Cardiac atrium fibroblast (primary cell): ENCODE measurements at places on chromosomes 1 and 21. TPM values are rescaled to one million over a fixed set of nuclear protein-coding genes. Genes with fewer than 3 reads are reported as not detected.

Gene OR2L13
- not detected in 2 replicates for total RNA-seq

Gene SLC2A1
- 244 and 270 TPM in 2 replicates for total RNA-seq

Gene TPTE
- not detected in 2 replicates for total RNA-seq

Gene LDLRAD1
- not detected in 2 replicates for total RNA-seq

Gene PROX1
- 0.16 TPM in 1 of 2 replicates, not detected in the other for total RNA-seq

Gene TACSTD2
- total RNA-seq = under 0.01 TPM in 1 of 2 replicates, not detected in the other

Gene VAV3
- total RNA-seq = 0.65 TPM in 1 of 2 replicates, not detected in the other

Gene BSND
- not detected in 2 replicates for total RNA-seq

Gene ST6GALNAC5
- not detected in 2 replicates for total RNA-seq

Gene OR6N1
- total RNA-seq = not detected in 2 replicates

Gene KCND3
- total RNA-seq = 2.9 and 3.6 TPM in 2 replicates

Gene PSMB4
- 220 and 293 TPM in 2 replicates for total RNA-seq

Gene TNFRSF18
- total RNA-seq = not detected in 2 replicates

Gene AGMAT
- total RNA-seq = 0.16 and 0.36 TPM in 2 replicates

Gene WDR64
- total RNA-seq = not detected in 2 replicates

Gene FALEC
- total RNA-seq = not detected in 2 replicates

Gene KRTAP21-2
- total RNA-seq = not detected in 2 replicates

Gene SEC16B
- total RNA-seq = 1.8 TPM in 2 replicates

Gene OPTC
- not detected in 2 replicates for total RNA-seq

Gene SAMD13
- 0.32 and 0.54 TPM in 2 replicates for total RNA-seq

Gene EVI5
- 55.1 and 55.6 TPM in 2 replicates for total RNA-seq

Gene LIN28A
- total RNA-seq = not detected in 2 replicates

Gene FAM43B
- total RNA-seq = 0.32 TPM in 1 of 2 replicates, not detected in the other

Gene NUP210L
- total RNA-seq = not detected in 2 replicates

Gene SPRR2A
- total RNA-seq = not detected in 2 replicates

Gene CFAP410
- 14.4 and 19.5 TPM in 2 replicates for total RNA-seq

Gene ODR4
- 7.9 and 8.4 TPM in 2 replicates for total RNA-seq

Gene ACTN2
- 0.49 and 5.4 TPM in 2 replicates for total RNA-seq

Gene ORC1
- 1.6 and 2.0 TPM in 2 replicates for total RNA-seq

Gene OR2L8
- total RNA-seq = not detected in 2 replicates

Gene TMEM51
- total RNA-seq = 1.1 and 3.7 TPM in 2 replicates

Gene RGS16
- 0.16 and 0.18 TPM in 2 replicates for total RNA-seq

Gene DIO1
- not detected in 2 replicates for total RNA-seq

Gene SPATA45
- not detected in 2 replicates for total RNA-seq

Gene ARID1A
- total RNA-seq = 16.2 and 18.1 TPM in 2 replicates

Gene TIAM1
- 2.7 and 3.9 TPM in 2 replicates for total RNA-seq
